ENCODE measurements at places on chromosomes 16 and 17.
A peak's percentile ranks its signal among the peaks of the same experiment; 100 is the strongest.

DNA sequence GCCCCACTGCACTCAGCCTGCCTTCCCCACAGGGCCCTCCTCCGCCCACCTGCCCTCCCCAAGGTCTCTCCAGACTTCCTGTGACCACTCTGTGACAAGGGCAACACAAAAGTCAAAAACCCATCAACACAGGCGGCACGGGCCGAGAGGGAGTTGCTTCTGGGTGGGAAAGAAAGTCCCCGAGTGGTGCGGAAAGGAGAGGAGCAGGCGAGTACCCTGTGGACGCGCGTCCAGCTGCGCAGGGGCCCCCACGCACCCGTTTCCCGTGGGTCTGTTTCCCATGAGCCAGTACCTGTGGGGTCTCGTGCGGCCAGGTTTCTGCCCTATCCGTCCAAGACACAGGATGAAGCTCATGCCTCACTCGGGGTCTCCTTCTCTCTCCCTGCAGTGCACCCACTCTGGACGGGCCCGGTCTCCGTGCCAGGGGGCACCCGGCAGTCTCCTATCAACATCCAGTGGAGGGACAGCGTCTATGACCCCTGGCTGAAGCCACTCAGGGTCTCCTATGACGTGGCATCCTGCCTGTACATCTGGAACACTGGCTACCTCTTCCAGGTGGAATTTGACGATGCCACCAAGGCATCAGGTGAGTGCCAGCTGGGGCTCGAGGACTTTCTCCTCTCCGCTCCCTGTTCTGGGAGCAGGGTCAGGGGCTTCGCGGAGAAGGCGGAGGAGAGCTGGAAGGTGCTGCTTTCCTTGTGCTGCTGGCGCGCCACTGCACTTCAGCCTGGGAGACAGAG is 12.2 kb downstream of the CD2BP2 start:
- DNase-seq: no peak

DNA sequence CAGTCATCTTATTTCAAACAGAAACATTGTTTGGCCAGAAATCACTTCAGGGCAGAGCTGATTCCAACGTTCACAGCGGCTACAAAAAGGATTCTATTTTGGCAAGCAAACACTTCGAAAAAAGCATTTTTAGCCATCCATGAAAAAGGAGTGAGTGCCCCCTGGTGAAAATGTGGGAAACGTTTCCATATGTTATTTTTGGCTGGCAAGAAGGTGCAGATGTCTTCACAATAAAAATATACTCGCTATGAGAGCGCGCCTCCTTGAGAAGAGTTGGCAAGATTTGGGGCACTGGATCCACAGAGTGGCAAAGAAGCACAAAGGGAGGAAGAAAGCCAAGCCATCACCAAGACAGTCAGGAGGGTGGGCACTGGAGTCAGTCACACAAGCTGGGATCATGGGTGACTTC is 191.1 kb downstream of the CHD9NB start:
- DNase-seq: no peak

DNA sequence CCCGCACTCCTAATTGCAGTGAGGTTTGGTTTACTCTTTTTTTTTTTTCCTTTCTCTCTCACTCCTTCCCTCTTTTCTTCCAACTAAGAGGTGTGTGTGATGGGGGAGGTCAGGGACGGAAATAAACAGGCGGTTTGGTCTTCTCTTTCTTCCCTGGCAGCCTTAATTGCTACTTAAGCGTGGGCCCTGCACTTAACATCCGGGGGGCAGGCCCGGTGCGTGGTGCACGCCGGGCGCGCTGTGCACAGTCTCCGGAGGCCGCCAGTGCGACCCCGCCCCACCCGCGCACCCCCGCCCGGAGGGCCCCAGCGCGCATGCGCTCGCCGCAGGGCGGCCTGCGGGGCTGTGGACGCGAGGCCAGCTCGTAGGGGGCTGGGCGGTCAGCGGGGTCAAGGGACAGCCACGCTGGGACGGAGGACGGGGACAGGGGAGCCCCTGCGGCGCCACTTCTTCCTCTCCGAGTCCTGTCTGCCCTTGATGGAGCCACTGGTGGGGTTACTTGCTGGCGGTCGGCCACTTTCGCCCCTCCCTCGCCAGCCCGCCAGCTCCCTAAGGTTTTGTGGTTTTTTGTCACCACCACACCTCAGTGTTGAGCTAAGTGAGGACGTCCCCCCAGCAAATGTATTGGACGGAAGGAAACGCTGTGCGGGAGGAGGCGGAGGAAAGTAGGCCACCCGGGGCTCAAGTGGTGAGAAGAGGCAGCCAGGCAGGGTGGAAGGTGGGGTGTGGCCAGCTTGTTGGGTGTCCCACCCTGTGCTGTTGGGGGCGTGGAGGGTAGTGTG is 120.9 kb downstream of the MRM1 start:
- peak; percentile 97 for DNase-seq

GRCh38 chr17:47660064-47660492 is 10.4 kb downstream of the KPNB1 start:
- DNase-seq: no peak

DNA sequence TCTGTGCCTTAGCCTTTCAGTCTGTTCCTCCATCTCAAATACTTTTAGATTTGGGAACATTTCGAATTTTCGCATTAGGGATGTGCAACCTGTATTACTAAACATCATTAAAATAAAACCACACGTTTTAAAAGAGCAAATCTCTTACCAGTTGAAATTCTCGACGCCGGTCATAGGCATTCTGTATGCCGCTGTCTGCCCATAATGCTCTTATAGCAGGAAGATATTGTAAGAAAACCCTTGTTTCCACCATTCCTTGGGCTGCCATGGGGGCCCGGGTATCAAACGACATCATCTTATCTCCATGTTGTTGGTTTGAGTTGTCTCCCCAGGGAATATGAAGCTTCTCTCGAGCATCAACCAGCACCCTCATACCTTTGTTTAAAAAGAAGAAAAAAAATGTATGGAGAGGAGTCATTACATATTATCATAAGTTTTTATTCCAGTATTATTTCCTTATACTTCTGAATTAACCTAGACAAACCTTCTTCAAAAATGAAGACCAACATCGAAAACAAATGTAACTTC is 3.1 kb downstream of the GNA13 start:
- no peak for DNase-seq

All from K562 (cell line).